Naive thymus-derived CD4-positive, alpha-beta T cell (primary cell): ENCODE measurements at places on chromosomes 2 and 18. TPM values are rescaled to one million over a fixed set of nuclear protein-coding genes. Genes with fewer than 3 reads are reported as not detected.

The POTEC gene
- not detected for total RNA-seq

DNA sequence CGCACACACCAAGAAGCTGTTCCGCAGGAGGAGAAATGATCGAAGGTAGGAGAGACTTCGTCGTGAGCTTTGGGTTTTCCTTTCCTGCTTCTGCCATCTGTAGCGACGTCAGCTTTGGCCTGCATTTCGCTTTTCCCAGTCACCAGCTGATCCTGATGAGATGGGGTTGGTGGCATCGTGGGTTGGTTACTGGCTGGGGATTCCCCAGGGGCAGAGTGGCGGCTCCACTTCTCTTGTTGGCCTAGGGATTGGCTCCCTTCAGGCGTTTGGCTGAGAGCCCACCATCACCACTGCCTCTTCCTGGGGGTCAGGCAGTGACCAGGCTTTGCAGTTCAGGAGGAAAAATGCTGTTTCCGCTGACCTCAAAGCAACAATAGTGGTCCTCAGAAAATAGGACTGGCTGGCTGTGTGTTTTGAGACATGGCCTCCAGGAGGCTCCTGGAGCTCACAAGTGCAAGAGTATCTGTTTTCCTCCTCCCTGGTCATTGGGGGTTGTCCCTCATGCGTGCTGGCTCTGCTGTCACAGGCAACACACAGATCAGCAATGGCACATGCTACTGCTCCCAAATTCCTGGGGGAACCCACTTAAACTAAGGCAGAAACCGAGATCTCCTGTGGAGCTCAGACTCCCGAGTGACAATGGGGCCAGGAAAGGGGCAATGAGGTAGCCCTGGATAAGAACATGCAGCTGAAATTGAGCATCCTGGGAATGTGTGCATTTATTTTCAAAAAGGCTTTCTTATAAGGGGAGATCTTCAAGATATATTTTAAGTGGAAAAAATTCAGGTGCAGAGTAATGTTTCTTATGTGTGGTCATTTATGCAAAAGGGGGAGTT lies 173.0 kb downstream of the CTIF start:
- DNase-seq, result no peak
- H3K27ac ChIP-seq, result no peak overlapping the region
- H3K4me1 ChIP-seq, result no peaks in the 10 kb centered on the region
- H3K4me3 ChIP-seq, result no peak overlapping the region
- no peaks in the 10 kb centered on the region for H3K27me3 ChIP-seq
- H3K36me3 ChIP-seq, result no peaks in the 10 kb centered on the region

DNA sequence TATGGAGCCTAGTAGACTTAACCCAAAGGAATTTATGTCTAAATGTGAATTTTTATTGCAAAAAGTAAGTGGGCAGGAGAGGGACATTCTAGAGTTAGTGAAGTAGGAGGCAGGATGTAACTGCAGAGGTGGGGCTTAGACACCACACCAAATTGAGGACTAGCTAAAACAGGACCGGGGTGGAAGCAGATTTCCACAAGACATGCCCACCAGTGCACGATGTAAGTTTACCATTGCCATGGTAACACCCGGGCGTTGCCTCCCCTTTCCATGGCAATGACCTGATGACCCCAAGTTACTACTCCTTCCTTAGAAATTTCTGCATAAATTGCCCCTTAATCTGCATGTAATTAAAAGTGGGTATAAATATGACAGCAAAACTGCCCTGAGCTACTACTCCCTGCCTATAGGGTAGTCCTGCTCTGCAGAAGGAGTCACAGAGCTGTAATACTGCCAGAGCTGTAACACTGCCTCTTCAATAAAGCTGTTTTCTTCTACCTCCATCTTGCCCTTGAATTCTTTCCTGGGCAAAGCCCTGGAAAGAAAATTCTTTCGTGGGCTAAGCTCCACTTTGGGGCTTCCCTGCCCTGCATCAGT lies 509.7 kb downstream of the ERBB4 start:
- no peaks in the 10 kb centered on the region for H3K36me3 ChIP-seq
- no peak for DNase-seq

DNA sequence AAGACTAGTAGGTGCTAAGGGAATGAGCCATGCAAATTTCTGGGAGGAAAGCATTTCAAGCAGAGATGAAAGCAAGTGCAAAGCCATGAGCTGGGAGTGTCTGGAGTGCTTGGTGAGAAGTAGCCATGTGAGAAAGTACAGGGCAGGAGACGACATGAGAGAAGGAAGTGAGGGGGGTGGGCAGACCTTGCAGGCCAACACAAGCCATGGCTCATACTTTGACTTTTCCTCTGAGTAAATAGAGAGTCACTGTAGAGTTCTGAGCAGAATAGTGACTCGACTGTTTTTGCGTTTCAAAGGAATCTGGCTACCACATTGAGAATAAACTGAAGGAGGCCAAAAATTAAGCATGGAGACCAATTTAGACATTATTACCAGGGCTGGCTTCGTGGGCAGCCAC lies 42.2 kb downstream of the SCN2A start:
- no peak overlapping the region for H3K4me3 ChIP-seq
- DNase-seq, result no peak
- no peak overlapping the region for H3K27ac ChIP-seq
- no peaks in the 10 kb centered on the region for H3K36me3 ChIP-seq

DNA sequence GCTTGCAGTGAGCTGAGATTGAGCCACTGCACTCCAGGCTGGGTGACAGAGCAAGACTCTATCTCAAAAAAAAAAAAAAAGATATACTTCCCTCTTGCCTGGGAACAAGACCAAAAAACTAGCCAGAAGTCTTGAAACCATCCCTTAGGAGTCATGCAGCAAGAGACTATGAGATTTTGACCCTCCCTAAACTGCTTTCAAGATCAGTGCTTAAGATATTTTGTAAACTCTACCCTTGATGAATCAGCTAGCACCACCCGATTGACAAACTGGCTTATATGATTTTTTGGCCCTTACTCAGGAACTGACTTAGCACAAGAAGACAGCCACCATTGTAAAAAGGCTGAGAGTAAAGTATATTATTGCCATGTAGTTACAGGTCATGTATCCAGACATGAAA lies 3.8 kb downstream of the SULT1C3 start:
- H3K27ac ChIP-seq, result no peak overlapping the region
- no peaks in the 10 kb centered on the region for H3K27me3 ChIP-seq
- no peak overlapping the region for H3K4me3 ChIP-seq
- DNase-seq, result no peak
- H3K36me3 ChIP-seq, result no peaks in the 10 kb centered on the region

- no peaks in the 10 kb centered on the region for H3K27me3 ChIP-seq
- no peak overlapping the region for H3K4me3 ChIP-seq
- DNase-seq, result no peak
- H3K36me3 ChIP-seq, result no peaks in the 10 kb centered on the region
Observed at GRCh38 chr2:233795735-233796171, 17.6 kb downstream of the MROH2A start.

- no peak for DNase-seq
- no peaks in the 10 kb centered on the region for H3K4me1 ChIP-seq
- H3K36me3 ChIP-seq, result no peaks in the 10 kb centered on the region
- no peak overlapping the region for H3K27ac ChIP-seq
- H3K27me3 ChIP-seq, result no peaks in the 10 kb centered on the region
- no peak overlapping the region for H3K4me3 ChIP-seq
Observed at GRCh38 chr2:45681675-45682074, 30.2 kb downstream of the PRKCE start.
